Neuronal stem cell (in vitro differentiated cells): ENCODE measurements at places on chromosomes 7 and 10.

GRCh38 chr7:149838992-149839408, 825 bp downstream of the ZNF862 start:
- DNase-seq = peak; percentile 12

GRCh38 chr7:41367967-41368882, 334.7 kb downstream of the INHBA start:
- DNase-seq = no peak

DNA sequence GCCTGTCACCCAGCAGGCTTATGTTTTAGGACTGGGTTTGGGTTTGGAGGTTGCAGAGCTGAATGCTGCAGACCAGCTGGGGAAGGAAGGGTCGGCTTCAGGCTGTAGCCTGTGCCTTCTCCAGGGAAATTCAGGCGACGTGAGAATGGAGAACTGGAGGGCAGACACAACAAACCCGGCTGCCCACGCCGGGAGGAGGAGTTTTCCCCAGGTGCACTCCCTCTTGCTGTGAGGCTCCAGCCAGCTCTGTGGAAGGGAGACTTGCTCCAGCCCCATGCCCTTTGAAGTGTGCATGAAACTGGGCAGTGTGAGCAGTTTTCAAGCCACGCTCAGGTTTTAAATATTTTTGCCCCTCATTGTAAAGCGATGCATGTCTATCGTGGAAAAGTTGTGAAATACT, 279.1 kb downstream of the CCSER2 start:
- DNase-seq = no peak

GRCh38 chr7:8094164-8095140, 125.9 kb downstream of the GLCCI1 start:
- no peak for DNase-seq

DNA sequence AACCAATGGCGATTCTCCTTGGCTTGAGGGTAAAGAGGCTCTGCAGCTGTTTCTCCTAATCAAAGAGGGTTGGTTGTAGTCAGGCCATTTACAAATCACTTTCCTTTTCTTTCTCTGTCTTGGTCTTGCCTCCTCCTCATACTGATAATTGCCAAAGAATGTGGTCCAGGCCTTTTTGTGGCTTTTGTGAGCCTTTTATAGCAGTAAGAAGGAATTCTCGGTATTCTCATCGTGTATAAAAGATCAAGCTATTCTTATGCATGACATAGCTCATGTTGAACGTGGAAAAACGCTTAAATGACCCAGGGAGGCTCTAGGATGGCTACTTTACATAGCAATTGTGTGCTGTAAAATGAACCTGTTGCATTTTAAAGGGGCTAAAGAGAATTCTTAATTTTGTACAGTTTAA, 62.6 kb downstream of the RBM20 start:
- DNase-seq = no peak

DNA sequence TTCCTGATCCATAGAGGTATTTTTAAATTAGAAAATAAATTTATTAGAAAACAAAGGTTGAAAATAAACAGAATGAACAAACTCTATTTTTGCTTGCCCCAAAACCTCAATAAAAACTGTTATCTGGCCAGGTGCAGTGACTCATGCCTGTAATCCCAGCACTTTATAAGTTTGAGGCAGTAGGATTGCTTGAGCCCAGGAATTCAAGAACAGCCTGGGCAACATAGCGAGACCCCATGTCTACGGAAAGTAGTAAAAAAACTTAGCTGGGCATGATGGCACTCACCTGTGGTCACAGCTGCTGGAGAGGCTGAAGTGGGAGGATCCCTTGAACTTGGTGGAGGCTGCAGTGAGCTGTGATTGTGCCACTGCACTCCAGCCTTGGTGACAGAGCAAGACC, 10.3 kb downstream of the SLK start:
- no peak for DNase-seq

- DNase-seq = no peak
Observed at GRCh38 chr10:22711373-22711772, 3.0 kb downstream of the PIP4K2A start.

DNA sequence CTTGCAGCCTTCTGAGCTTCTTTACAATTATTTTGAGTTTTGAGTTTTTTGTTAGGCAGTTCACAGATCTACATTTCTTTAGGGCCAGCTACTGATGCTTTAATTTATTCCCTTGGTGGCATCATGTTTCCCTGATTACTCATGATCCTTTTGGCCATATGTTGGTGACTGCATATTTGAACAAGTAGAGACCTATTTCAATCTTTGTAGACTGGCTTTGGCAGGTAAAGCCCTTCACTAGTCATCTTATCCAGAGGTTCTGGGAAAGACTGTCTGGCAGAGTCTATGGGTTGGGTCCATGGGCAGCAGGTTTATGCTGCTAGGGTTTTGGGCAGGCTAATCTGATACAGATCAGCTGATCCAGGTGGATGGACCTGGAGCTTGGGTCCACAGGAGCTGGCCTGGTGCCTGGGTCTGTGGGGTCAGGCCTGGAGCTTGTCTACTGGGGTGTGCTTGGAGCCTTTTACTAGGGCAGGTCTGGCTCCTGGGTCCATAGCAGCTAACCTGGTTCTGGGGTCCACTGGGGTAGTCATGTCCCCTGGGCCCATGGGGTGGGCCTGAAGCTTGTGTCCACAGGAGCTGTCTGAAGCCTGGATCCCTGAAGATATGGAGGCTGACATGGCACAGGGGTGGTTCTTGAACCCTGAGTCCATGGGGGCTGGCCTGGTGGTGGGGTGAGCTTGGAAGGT, 72.7 kb downstream of the GPR85 start:
- no peak for DNase-seq

- no peak for DNase-seq
Observed at GRCh38 chr10:25257646-25258045, 82.8 kb downstream of the GPR158 start.

GRCh38 chr7:87570178-87570577, 30.5 kb downstream of the ABCB1 start:
- DNase-seq = no peak

DNA sequence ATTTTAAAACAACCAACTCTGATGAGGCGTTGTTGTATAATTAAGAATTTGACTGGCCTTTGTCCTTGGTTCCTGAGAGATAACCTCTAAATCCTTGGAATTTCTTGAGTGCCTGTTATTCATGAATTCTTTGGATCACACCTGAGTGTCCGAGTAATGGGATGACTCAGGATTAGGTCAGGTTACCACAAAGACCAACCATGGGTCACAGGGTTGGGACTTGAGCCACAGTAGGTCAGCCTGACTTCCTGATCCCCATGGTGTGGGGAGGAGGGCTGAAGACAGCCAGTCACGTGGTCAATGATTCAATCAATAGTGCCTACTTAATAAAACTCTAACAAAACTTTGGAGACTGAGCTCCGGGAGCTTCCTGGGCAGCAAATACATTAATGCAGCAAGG, 192.5 kb downstream of the GFRA1 start:
- no peak for DNase-seq

DNA sequence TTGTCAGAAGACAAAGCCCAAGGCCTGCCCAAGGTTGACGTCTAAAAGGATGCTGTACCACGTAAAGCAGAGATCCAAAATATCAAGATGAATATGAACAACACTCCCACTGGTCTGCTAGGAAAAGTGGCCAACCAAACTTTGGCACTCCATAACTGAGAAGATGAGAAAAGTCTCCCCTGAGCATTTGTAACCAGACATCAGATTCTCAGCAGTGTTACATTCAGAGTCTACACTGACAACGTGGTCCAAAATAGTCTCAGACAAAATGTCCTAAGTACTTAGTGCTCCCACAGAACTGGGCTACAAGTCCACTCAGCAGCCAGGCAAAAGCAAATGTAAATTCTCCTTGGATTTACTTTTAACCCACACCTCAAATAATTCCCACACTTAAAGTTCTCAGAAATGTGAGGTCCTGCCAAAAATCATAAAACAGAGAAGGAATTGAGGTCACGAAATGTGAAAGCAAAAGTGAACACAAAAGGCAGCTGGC, 185.1 kb upstream of the NOBOX start:
- no peak for DNase-seq

GRCh38 chr7:44327981-44328380, 2.6 kb upstream of the CAMK2B start:
- DNase-seq = no peak

DNA sequence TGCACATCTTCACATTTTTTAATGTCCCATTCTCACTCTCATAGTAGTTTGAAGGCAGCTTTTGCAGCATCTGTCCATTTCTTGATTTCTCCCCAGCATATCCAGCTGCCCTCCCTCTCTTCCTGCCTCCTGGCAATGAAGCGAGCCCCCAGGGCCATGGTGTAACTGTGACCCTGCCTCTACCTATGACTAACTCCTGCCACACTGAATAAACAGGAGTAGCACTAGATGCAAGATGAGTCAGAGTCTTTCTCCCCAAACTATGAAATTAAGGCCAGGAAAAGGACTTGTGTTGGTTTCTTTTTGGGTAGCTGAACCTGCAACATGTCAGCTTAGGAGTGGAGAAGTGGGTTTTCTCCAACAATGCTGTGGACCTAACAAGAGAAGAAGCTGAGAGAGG, 329.0 kb downstream of the RNLS start:
- no peak for DNase-seq

- peak; percentile 84 for DNase-seq
Observed at GRCh38 chr7:102390697-102391484, 5.3 kb upstream of the PRKRIP1 start.

DNA sequence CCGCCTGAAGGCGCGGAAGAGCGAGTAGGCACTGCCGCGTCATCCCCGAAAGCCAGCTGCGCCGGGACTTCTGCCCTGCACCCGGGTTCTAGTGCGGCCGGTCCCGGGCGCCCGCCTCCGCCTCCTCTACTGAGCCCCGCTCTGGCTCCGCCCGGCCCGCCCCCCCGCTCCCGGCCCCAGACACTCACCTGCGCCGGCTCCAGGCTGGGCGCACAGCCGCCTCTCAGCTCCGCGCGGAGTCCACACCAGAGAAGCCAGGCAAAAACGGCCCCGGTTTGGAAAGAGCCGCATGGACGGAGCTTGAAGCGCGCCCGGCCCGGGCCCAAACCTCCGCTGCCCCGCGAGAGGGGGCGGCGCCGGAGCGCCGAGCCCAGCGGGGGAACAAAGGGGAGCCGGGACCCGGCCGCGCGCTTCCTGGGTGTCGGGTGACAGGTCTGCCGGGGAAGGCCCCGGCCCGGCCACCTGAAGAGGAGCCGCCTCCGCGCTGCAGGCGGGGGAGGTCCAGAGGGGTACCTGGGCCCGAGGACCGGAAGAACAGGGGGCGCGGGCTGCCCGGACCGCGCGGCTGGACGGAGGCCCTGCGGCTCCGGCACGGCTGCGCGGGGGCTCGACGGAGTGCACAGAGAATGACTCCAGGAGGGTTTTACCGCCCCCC, 168.2 kb downstream of the NRF1 start:
- peak; percentile 67 for DNase-seq

- no peak for DNase-seq
Observed at GRCh38 chr7:47093320-47094234, 488.3 kb downstream of the TNS3 start.

GRCh38 chr10:72133517-72133916, 45.2 kb upstream of the SPOCK2 start:
- DNase-seq = no peak

- no peak for DNase-seq
Observed at GRCh38 chr10:26386781-26387180, 51.4 kb upstream of the APBB1IP start.

DNA sequence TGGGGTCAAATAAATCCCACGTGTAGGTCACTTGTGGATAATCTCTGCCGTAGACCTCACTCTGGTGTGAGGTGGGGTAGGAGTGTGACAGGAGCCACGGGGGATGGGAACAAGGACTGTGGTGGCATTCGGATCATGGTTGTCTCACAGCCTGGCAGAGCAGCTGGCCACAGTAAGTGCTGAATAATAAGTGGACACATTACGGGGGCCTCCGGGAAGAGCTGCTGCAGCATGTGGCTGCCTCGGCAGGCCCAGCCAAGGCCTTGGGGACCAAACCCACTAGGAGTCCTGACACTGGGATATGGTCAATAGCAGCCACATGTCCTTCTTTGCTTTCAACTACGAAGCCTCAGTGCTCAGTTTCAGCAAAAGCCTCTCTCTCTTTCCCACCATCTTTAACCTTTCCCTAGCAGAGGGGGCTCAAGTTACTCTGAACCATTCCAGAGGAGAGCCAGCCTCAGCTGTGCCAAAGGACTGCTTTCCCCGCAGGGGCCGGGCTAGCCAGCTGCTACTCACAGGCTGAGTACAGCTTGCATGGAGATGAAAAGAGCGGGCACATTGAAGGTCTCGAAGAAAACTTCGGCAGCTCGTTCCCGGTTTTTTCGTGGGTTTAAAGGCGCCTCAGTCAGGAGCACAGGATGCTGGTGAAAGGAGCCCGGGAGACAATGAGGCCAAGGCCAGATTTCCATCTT, 17.3 kb downstream of the ACTR1A start:
- DNase-seq = no peak

DNA sequence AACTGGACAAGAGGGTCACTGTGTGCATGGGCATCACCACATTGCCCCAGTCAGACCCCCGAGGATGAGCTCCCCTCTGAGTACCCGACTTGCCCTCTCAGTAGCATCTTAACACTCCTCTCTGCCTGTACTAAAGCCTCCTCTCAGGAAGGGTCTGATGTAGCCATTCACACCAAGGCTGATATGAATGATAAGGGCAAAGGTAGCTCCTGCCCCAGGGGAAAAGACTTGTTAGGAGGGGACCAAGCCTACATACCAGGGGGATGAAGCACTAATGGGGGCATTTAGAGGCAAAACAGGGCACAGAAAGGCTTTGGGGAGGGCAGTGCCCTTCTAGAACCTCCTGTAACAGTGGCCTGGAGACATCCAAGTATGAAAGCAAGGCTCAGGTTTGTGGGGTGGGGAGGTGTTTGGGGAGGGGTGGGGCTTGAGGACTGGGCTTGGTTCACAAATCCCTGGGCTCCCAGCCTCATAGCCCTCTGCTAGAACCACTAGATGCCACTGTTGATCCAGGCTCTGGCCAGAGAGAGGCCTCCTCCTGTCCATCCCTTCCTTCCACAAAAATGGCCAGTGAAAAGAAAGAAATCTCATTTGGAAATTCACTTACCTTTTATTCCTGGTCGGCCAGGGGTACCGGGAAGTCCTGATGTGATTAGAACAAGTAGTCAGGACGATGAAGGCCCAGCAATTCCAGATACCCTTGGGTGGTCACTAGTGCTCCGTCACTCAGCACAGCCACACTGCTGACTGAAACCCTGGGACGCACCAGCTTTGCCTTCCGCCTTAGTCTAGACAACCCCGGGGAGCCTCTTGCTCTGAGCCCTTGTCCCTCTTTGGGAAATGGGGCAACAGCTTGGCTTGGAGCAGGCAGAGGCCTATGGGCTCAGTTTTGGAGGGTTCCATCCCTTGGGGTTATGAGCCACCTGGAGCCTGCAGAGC, 40.3 kb downstream of the COL17A1 start:
- peak; percentile 66 for DNase-seq

GRCh38 chr7:527723-528122, 8.1 kb upstream of the PDGFA start:
- DNase-seq = no peak

- DNase-seq = no peak
Observed at GRCh38 chr7:94059746-94060145, 55.6 kb upstream of the BET1 start.
